ENCODE measurements at places on chromosomes 2 and 18.
A peak's percentile ranks its signal among the peaks of the same experiment; 100 is the strongest.

GRCh38 chr2:144461308-144461766 is 58.6 kb downstream of the ZEB2 start:
- peak; percentile 88 for DNase-seq

- DNase-seq: peak; percentile 37
These were observed 94.3 kb downstream of the MREG start for GRCh38 chr2:215918901-215919599.

- no peak for DNase-seq
These were observed 101.0 kb upstream of the RIOK3 start for GRCh38 chr18:23352042-23352441.

DNA sequence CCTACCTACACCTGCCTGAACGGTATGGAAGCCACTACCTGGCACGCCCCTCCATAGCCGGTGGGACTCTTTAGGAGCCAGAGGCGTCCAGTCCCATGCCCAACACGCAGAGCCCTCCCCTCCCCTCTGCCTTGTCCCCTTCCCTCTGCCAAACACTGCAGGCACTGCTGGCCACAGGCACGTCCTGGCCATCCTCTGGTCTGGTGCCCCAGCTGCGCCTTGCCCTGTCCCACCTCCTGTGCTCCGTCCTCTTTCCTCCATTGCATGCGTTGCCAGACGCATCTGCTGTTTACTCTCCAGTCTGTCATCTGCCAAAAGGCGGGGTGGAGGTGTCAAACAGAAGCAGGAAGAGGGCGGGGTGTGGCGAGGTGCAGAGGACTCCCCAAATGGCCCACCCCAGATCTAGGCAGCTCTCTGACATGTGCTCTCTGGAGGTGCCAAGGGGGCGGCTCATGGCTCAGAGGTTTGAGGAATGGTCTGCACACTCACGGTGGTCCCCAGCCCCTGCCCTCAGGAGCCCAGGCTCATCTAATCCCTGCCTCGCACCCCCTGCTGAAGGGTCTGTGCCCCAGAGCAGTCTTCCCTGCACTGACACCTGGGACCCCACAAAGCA is 45.1 kb downstream of the HS6ST1 start:
- no peak for DNase-seq

DNA sequence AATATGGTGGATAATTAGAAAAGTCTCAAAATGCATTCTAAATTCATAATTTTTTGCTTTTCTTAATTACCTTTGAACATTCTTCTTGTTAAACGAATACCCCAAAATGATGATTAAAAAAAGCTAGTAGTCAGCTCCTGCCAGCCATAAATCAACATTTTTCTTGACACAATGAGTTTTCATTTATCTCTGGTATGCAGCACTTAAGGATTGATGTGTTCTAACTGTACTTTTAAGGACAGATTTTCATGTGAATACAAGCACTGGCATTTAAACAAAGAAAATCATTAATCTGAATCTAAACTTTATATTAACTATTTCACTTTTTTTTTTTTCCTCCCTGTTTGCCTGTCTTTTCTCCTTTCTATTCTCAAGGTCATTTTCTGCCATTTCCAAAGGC is 976.8 kb downstream of the TMEM182 start:
- no peak for DNase-seq

DNA sequence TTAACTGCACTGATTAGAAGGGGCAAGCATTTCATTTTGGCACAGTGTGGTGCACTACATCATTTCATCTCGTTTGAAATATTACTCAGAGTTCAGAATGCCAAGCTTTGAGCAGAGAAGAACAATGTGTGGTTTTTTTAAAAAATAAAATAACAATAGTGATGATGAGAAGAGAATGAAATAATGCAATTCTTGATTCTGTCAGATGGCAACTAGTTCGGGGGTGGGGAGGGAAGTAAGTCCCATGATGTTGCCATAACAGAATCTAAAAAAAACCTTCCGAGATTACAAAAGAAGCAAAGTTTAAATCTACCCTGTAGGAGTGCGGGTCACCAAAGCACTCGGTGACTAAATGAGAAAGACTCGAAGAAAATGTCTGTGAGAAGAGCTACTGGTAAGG is 490.4 kb downstream of the NR4A2 start:
- peak; percentile 0 for DNase-seq

DNA sequence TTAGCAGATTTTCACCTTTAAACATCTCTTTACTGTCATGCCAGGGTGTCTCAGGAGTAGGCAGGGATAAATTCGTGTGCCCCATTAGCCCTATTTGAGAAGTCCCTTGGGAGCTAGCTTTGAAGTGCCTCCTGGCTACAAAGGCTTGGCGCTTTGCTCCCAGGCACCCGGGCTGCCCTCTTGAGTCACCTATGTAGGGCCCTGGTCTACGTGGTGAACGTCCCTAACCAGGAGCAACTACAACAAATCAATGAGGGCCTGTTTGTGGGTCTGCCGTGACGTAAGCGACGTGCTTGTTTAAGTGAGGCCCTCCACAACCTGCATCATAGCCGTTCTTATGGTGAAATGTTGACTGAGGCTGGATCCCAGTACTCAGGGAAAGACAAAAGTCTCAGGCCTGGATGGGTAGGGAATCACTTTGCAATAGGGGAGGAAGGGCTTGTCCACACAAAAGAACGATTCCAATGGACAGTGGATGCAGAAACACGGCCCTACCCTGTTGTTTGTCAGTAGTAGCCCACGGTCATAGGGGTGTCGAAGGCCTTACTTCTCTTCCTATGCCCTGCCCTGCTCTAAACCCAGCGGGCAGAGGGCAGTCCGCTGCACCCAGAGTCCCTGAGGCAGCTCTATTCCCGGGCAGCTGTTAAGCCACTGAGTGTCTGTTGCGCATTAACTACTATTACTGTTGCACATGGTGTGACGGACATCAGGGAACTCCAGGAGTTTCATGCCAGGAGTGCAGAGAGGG is 93.9 kb downstream of the INHBB start:
- no peak for DNase-seq

- DNase-seq: no peak
These were observed 12.5 kb upstream of the GEMIN6 start for GRCh38 chr2:38765551-38765950.

DNA sequence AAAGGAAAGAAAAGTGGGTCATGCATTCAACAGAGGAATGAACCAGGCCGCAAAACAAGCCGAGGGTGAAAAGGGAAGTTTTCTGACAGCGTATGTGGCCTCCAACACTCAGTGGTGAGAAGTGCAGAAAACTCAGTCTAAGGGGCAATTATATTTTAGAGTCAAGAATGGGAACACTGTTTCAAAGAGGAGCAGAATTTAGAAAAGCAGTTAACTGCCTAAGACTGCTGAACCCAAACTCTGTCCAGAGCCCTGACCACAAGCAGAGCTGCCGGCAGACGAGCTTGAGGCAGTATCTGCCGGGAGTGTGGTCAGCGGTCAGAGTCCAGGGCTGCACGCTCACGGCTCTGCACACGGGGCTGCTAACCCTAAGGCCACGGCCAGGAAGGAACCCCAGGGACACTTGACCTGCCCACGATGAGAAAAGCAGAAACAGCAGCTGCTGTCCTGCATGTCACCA is 347.0 kb upstream of the ID2 start:
- no peak for DNase-seq

GRCh38 chr2:171146633-171147032 is 14.1 kb downstream of the TLK1 start:
- DNase-seq: no peak

- DNase-seq: no peak
These were observed 318.5 kb upstream of the MC4R start for GRCh38 chr18:60691061-60691460.

DNA sequence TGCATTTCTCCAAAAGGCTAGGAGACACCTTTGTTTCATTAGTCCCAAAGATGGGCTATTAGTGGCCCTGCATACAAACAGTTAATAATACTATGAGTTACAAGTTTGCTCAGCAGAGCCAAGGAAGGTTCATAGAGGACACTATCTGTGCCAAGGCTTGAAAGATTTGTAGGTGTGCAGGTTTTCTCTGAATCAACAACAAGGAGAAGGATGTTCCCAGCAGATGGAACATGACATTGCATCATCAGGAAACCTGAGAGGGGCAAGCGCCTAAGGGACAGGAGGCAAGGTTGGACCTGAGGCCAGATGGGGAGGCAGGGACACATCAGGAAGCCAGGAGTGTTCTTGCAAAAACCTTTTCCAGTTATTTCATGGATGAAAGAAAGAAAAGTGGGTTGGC is 35.4 kb upstream of the STK17B start:
- DNase-seq: peak; percentile 26

DNA sequence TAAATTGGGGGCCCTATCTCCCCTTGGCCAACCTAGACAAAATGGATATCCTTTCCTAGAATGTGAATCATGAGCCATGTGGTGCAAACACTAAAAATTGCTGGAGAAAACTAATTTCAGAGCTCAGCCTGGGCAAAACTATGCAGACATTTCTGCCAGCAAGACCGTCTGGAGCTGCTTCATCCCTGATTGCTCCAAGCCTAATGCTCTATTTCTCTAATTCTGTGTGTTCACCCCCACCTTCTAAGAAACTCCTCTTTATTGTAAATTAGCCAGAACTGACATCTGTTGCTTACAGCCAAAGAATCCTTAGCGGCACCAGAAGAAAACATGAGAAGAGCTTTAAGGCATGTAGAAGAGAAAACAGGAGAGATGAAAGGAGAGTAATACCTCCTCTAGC is 337.7 kb upstream of the CHAC2 start:
- no peak for DNase-seq

DNA sequence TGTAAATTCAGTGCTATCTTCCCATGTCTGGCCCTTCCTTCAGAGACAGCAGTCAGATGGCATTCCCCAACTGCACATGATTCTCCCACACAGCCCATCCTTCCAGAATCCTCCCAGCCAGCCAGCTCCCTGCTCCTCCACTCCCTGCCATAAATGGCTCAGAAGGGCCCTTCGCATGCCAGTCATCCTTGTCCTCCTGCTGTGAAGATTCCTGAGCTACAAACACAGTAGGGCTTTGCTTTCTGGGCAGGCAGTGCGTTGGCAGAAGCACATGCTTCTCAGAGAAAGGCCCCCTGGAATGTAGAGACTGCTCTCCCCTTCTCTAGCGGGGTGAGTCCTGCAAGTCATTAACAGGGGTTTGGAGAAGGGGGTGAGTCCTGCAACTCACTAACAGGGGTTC is 71.9 kb downstream of the TEX51 start:
- DNase-seq: peak; percentile 32

- DNase-seq: no peak
These were observed 70.6 kb upstream of the CTDP1 start for GRCh38 chr18:79608999-79609461.

- no peak for DNase-seq
These were observed 150.7 kb downstream of the MEIS1 start for GRCh38 chr2:66585587-66585986.

- DNase-seq: peak; percentile 14
These were observed 72.5 kb downstream of the ACKR3 start for GRCh38 chr2:236642125-236642524.

DNA sequence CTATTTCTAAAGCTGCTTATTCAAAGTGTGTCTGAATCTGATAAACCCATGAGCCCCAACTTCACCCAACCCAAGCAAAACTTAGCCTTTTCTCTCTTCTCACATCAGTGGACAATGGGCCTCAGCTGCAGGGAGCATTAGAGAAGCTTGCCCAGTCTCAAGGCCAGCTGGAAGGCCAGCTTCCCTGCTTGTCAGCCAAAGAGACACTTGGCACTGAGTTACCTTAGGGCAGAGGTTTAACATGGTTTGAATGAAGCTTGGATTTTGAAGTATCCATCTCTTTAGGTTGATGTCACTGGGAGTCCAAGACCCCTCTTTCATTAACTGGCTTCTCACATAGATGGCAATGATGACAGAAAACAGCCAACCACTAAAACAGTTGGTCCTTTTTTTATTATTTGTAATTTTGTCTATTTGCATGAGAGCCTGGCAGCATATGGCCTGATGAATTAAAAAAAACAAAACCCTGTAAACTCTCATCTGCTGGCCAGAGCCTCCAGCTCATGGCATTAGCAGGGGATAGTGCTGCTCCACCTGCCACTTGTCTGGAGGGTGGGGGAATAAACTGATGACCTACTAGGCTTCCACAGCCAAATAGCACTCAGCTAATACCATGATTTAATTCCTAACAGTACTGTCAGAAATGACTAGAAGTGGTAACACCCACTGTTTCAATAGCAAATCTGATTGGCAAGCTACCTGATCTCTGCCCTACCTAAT is 137.0 kb downstream of the UBE2E3 start:
- DNase-seq: no peak

- peak; percentile 98 for DNase-seq
These were observed 10.6 kb downstream of the DNAJB2 start for GRCh38 chr2:219289537-219290361.

- no peak for DNase-seq
These were observed 766.3 kb downstream of the TDRD15 start for GRCh38 chr2:21890041-21890440.

DNA sequence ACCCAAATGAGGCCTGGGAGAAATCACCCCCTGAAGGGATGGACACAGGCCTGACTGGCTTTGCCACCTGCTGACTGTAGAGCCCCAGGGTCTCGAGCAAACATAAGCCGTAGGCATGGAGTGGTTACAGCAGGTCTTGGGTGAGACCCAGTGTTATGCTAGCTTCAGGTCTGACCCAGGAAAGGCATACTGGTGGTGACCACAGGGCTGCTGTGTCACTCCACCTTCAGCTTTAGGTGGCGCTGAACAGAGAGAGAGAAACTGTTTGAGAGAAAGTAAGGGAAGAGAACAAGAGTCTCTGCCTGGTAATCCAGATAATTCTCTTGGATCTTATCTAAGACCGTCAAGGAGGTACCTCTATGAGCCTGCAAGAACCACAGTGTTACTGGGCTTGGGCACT is 1544.2 kb upstream of the TMEFF2 start:
- DNase-seq: no peak

GRCh38 chr18:62017618-62018017 is 124.8 kb upstream of the RNF152 start:
- DNase-seq: no peak

DNA sequence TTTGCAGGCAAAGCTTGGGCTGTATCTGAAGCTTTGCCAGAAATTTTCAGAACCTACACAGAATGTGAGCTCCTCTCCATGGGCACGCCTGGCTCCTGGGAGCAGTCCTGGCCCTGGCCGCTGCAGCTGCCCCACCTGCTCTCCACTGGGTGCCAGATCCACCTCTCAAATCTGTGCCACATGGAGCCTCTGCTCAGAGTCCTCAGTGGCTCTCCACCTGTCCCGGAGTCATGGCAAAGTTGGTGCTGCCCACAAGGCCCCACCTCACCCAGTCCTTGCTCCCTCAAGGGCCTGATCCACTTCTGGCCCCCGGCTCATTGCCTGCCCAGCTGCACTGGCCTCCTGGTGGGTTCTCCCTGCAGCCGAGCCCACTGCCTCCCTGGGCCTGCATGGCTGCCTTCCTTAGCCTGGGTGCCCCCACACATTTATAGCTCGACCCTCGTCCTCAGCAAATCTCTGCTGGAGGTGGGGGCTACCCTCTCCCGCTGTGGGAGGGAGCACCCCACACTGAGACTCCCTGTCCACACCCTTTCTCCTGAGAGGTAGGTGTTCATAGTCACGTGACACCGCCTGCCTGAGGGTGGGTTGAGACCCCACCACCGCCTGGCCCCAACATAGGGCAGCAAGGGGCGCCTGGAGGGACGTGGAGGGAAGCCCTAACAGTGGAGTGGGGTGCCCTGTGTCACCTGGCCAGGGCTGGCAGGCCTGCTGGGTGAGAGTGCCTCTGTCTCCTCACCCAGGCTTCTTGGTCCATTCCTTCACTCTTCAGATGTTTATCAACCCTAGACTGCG is 224.1 kb downstream of the SH3RF3 start:
- no peak for DNase-seq

All from choroid plexus epithelial cell (primary cell).